ENCODE measurements at places on chromosomes 7 and 10.
A peak's percentile ranks its signal among the peaks of the same experiment; 100 is the strongest.

DNA sequence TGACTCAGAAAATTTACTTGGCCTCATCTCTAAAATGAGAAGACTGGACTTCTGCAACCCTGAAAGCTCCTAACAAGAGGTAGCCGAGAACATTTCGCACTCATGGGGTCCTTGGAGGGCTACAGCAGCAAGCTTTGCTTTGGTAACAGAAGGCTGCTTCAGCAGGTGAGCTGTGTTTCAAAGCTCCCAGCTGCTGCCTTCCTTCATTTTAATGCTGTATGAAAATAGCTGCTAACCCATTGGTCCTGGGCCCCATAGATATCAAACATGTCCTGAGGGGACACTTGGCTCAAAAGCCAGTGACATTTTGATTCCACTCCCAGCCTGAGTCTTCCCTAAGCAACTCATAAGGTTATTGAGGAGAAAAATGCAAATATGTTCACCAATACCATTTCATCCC lies 14.3 kb upstream of the MALSU1 start:
- no peak for DNase-seq

DNA sequence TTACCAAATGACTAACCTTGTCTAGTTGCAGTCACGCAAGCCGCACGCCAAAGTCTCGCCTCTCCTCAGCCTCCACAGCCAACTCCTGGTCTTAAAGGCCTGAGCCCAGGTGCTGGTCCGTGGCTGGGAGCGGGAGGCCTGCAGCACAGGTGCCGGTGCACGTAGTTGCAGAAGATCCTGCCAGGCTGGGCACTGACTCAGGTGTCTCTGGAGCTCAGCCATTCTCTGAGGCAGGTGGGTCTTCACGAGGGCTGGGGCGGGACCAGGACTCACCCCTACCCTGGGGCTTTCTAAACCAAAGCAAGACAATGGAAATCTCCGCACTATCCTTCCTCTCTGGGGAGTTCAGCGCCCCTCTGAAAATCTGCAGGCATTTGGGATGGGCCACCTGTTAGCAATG lies 216.4 kb downstream of the MLLT10 start:
- no peak for DNase-seq

GRCh38 chr7:35389636-35390035 lies 135.7 kb upstream of the TBX20 start:
- no peak for DNase-seq

GRCh38 chr10:48636231-48636630 lies 31.4 kb upstream of the ARHGAP22 start:
- no peak for DNase-seq

- DNase-seq = no peak
These were observed 97.2 kb downstream of the GRK5 start for GRCh38 chr10:119304541-119304940.

GRCh38 chr10:114643158-114643557 lies 14.9 kb downstream of the ABLIM1 start:
- no peak for DNase-seq

GRCh38 chr7:69885431-69885830 lies 287.2 kb downstream of the AUTS2 start:
- DNase-seq = no peak

DNA sequence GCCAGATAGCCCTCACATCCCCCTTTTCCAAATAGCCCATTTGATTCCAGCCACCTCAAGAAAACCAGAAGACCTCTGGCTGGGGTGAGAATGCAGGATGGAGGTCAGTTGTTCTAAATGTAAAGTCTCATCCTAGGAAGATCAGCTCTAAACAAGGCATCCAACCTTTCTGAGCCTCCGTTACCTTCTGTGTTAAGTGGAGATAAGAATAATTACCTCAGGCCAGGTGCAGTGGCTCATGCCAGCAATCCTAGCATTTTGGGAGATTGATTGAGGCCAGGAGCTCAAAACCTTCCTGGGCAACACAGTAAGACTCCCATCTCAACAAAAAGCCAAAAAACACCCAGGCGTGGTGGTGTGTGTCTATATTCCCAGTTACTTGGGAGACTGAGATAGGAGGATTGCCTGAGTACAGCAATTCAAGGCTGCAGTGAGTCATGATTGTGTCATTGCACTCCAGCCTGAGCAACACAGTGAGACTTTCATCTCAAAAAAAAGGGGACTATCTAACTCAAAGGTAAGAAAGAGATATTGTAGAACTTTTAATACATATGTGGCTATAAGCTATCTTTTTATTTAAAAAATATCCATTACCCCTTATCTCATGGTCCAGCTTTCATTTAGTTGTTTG lies 43.5 kb downstream of the PRTFDC1 start:
- no peak for DNase-seq

DNA sequence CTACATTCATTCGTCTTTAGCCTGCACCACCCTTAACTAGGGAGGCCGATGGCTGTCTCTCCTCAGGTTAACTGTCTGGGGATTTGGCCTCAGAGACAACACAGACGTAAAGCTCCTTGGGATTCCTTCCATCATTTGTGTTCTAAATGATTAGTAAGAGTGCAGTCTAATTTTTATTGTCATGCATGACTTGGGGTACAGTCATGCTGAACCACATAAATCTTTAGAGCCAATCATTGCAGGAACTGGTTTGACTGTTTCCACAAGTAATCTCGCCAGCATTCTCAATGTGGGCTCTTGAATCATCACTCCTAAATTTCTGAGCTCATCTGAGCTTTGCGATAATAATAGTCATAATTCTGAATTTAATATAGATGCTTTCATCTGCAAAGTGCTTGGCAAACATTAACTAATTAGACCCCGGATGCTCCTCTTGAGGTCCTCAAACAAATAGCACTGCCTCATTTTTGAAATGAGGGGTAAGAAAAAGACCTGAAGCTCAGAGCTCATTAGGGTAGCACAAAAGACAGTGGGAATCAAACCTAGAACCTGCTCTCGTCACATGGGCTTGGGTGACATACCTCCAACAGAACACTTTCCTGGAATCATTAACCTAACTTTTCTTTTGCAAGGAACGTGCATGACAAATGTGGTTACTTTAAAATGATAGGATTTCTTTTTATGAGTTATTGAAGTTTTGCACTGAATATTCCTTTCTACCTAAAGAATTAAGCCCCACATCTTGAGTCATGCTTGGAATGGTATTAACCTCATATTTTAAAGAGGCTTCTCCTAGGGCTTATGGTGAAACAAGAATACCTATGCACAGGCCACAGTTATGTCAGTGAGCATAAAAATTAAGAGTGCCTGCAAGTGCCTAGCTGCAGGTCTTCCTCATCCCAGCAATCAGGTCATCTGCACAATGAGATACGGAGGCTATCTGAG lies 118.9 kb upstream of the NRP1 start:
- DNase-seq = peak; percentile 61

- peak; percentile 96 for DNase-seq
These were observed 124.2 kb downstream of the PLPP4 start for GRCh38 chr10:120580918-120581895.

DNA sequence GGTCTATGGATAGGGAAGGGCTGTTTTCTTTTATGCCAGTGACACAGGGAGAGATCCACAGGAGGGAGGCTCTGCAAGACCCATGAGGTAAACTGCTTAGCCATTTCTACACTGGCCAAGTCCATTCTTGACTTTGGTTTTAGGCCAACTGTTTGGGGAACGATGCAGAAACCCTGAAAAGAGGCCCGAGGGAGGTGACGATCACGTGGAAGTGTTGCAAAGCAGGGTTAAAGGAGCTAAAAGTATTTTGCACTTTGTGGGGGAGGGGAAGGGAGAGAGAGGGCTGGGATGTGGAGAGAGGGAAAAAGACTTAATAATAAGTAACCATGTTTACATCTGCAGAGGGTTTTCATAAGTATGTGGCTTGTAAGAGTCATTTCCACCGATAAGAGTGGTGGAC lies 239.7 kb downstream of the EMX2 start:
- DNase-seq = peak; percentile 67

- no peak for DNase-seq
These were observed 12.2 kb downstream of the PRKCQ start for GRCh38 chr10:6567884-6568283.

GRCh38 chr10:47062441-47063200 lies 151.4 kb downstream of the PTPN20 start:
- DNase-seq = no peak

DNA sequence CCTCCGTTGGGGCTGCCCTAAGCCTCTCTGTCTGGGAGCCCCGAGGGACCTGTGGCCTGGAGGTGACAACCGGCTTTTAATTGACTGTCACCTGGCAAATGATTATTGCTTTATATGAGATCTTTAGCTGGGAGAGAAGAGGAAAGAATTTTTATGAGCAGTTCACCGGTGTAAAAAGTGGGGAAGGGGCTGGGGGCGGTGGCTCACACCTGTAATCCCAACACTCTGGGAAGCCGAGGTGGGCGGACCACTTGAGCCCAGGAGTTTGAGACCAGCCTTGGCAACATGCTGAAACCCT lies 2.6 kb upstream of the COX19 start:
- DNase-seq = no peak

DNA sequence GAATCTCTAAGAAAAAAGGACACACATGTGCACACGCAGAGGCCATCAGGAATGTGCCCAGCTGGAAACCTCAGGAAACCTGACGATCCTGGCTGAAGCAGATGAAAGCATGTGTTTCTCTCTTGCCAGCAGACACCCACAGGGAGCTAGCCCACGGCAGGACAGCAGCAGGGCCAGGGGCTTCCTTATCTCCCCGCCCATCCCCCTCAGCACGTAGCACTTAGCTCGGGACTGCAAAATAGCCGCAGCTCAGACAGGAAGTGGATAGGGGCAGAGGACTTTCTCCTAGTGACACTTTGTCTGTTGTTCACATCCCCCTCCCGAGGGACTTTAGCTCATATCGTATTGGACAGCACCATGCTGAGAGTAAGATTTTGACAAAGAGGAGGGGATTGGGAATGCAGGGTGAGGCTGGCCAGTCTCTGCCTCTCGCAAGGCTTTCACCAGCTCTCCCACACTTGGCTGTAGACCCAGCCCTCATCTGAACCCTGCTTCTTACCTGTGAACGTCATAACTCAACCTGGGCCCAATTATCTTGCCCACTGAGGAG lies 63.8 kb downstream of the MKI67 start:
- DNase-seq = no peak

Data from epithelial cell of proximal tubule (primary cell).